Kidney capillary endothelial cell (primary cell): ENCODE measurements at places on chromosomes 11 and 22.

- no peak for DNase-seq
Measured at GRCh38 chr22:32846780-32847491, 45.4 kb downstream of the TIMP3 start.

DNA sequence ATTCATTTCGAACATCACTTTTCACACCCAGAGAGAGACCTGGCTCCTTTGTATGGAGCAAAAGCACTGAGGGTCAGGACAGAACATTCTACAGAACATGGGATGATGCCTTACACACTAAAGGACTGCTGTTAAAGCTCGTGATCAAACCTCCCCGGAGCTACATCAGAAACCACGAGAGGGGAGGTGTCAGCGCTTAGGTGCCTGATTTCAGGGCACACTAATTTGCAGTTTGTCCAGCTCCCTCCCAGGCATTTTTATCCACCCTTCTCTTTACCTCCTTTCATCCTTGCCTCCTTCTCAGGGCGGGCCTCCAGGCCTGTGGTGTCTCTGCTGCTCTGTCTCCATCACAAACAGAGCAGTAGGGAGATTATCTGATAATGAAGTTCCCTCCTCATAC is 127.5 kb downstream of the VPREB1 start:
- no peak for DNase-seq

DNA sequence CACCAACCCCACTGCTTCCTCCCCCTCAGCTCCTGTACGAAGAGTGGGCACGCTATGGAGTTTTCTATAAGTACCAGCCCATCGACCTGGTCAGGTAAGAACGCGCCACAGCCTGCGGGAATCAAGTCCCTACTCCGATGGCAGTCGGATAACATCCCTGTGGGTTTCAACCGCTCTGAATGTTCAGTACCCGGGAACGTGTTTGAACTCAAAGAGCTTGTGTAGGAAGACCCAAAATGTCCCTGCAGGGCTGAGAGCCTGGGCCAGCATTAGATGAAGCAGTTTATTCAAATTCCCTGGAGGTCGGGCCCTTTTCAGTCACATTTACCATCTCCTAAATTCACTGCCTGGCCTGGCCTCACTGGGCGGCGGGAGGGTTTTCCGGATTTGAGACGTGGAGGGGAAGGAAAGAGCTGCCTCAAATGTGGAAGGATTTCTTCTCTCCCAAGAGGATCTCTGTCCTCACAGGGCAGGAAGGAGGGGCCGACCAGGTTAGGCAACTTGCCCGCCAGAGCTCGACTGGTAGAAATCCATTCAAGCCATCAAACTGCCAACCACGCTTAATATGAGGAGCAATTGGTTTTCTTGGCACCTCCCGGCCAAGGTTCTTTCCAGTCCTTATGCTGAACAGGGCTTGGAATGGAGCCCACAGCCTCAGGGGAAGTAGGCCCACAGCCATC is 46.3 kb downstream of the ANO1 start:
- DNase-seq: no peak

GRCh38 chr11:125055107-125055715 is 7.9 kb upstream of the SLC37A2 start:
- DNase-seq: no peak

DNA sequence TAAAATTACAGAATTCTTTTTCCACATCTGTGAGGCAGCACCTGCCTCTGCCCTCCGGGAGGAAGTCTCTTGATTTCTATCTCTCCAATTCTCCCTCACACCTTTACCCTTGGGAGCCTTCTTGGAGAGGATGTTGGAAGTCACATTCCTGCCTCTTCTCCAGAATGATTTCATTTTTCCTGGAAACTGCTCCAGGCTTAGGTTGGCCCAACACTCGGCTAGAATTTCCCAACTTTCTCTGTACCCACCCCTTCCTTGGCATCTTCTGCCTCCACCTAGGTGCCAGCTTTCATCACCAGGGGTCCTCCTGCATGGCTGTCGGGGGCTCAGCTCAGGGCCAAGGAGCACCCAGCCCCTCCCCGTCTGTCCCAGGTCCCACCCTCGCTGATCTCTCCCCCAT is 43.2 kb downstream of the SLCO2B1 start:
- no peak for DNase-seq
